CD4-positive, alpha-beta T cell treated with Interleukin-6 at 100 ng/mL for 8 hours (primary cell): ENCODE measurements at places on chromosomes 1 and 21.

GRCh38 chr1:215888159-215888558 lies 321.1 kb downstream of the KCTD3 start:
- DNase-seq, result no peak

GRCh38 chr1:245872475-245872874 lies 634.6 kb downstream of the SMYD3 start:
- DNase-seq, result no peak

- peak; percentile 55 for DNase-seq
Measured at GRCh38 chr21:25561668-25562641, 45.3 kb downstream of the MRPL39 start.

- no peak for DNase-seq
Measured at GRCh38 chr1:18515120-18515667, 34.5 kb downstream of the KLHDC7A start.

DNA sequence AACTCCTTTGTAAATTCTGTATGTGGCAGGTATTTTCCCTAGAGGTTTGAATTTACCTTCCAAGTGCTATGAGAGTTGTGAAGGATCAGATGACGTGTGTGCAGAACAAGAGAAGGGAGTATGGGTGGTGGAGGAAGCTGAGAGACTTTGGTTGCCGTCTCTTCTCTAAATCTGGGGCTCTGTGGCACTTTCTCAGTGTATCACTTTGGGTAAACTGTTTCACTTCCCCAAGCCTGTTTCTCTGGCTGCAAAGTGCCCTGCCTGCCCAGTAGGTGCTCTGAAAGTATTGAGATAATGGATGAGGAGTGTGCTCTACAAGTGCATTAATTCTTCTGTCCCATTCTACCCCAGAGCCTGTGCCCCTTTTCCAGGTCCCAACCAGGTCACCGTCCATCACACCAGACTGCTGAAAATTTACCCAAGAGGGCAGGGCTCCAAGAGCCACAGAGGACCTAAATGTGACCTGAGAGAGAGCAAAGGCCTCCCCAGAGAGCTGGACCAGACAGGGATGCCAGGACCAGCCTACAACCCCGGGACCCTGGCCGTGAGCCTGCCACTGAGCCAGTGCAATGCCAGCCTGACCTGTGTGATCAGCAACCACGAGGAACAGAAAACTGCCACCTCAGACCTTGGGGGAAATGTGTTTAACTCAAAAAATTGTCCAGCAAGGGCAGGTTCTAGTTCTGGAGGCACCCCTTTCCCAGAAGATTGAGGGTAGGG lies 131.6 kb upstream of the ETV3 start:
- DNase-seq, result no peak

- DNase-seq, result no peak
Measured at GRCh38 chr1:153081736-153082135, 10.3 kb upstream of the SPRR2B start.

GRCh38 chr21:28333578-28334075 lies 659.0 kb downstream of the LTN1 start:
- DNase-seq, result no peak

- no peak for DNase-seq
Measured at GRCh38 chr21:26495283-26495849, 77.7 kb downstream of the CYYR1 start.

- no peak for DNase-seq
Measured at GRCh38 chr1:201310986-201311355, 27.7 kb downstream of the PKP1 start.

DNA sequence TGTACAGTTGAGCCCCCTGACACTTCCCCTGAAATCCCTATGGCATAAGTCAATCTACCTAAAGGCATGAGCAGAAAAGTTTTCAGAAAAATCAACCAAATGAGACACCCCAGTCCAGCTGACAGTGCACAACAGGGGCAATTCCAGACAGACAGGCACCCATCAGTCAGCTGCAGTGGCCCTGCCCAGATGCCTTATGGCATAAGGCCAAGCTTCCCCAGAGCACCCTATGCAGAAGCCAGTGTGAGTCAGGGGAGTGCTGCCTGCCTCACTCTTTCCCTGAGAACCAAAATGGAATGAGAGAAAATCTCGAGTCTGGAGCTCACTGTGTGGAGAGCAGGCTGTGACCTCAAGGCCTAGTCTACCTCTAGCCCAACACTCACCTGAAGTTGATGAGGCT lies 38.1 kb downstream of the MRAP start:
- no peak for DNase-seq

- no peak for DNase-seq
Measured at GRCh38 chr1:27763358-27763757, 9.7 kb upstream of the STX12 start.

DNA sequence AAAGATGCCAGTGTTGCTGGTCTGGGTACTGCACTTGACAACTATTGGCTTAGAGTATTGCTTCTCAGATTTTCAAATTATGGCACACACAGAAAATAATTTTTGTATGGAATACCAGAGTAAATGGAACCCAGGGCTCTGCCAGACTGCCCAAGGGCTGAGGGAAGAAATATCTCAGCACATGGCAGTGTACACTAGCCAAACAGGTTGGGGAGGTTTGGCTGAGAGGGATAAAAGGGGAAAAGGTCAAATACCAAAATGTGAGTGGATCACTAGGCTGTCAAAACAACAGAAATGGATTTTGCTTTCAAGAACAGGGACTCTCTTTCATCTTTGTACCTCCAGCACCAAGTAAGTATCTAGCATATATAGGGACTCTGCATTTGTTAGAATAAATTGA lies 3.0 kb upstream of the RGS8 start:
- no peak for DNase-seq
